ENCODE measurements at places on chromosomes 7 and 10.

- DNase-seq = no peak
These were observed 53.9 kb upstream of the CREB5 start for GRCh38 chr7:28358423-28358868.

- no peak for DNase-seq
These were observed 606.2 kb upstream of the TEX47 start for GRCh38 chr7:89401690-89402089.

DNA sequence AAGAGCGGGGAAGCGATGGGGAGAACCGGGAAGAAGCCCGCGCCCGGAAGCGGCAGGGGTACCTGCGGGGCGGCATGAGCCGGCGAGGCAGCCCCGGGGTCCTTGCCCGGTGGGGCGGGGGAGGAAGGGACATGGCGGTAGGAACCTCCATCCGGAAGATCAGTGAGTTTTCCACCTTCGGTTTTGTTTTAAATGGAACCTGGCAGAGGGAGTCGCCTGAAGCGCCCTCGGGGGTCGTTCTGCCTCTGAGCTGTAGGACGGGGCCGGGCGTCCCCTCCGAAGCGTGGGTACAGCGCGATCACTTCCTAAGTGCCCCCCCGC, 471 bp downstream of the PFKP start:
- no peak for DNase-seq

DNA sequence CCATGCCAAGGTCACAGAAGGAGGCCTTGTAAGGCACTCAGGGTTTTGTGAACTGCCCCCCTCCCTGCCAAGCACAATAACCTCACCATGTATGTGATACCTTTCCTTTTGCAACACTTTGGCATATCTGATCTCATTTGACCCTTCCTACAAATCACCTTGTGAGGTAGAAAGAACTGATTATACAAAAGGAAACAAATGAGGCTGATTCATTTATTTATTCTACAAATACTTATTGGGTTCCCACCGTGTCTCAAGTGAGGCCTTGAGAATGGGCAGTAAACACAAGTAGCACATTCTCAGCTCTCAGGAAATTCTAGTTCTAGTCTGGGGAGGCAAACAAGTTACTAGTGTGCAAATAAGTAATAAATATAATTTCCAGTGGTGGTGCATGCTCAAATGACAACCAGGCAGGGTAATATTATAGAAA, 19.6 kb downstream of the PLCE1 start:
- DNase-seq = no peak

- DNase-seq = no peak
These were observed 21.1 kb upstream of the MAP3K8 start for GRCh38 chr10:30412901-30413300.

DNA sequence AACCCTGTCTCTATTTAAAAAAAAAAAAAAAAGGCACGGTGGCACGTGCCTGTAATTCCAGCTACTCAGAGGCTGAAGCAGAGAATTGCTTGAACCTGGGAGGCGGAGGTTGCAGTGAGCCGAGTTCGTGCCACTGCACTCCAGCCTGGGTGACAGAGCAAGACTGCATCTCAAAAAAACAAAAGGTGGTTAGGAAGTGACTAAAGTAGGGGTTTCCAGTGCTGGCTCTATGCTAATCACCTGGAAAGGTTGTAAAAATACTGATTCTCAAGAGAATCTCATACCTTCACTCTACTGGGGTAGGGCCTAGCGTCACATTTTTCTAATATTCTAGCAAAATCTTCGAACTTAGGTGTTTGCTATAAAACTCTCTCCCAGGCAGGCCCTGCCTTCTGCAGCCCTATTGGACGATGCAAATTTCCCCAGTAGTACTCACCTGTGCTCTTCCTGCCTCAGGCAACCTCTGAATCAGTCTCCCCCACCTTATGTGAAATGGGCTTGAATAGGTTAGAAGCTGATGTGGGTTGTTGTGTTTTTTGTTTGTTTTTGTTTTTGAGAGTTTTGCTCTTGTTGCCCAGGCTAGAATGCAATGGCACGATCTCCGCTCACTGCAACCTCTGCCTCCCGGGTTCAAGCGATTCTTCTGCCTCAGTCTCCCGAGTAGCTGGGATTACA, 3.5 kb downstream of the ZP3 start:
- DNase-seq = no peak

- DNase-seq = no peak
These were observed 181.1 kb upstream of the ASAH2 start for GRCh38 chr10:50432211-50433009.

DNA sequence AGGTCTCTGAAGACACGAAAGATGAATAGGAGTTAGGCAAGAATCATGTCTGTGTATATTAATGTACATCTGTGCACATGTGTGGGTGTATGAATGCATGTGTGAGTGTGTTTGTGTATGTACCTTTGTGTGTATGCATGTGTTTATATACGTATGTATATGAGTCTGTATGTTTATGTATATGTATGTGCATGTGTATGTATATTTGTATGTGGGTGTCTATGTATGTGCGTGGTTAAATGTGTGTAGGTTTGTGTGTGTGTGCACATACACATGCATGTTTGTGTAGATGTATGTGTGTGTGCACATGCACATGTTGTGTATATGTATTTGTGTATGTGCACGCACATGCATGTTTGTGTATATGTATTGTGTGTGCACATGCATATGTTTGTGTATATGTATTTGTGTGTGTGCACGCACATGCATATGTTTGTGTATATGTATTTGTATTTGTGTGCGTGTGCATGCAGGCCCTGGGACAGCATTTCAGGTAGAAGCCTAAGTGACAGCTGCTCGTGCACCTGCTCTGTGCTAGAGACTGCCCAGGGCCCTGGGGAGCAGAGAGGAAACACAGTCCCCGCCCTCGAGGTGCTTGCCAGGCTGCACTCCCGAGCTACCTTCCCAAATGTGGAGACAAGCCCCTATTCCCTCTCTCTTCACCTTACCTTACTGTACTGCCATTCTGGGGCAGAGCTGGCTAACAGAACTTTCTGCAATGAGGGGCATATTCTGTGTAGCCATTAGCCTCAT, 12.1 kb downstream of the PNLIPRP1 start:
- DNase-seq = no peak

Data from NCI-H1105 treated with DMSO at 0.1 percent for 48 hours (cell line).